ENCODE measurements at places on chromosomes 7 and 10.

DNA sequence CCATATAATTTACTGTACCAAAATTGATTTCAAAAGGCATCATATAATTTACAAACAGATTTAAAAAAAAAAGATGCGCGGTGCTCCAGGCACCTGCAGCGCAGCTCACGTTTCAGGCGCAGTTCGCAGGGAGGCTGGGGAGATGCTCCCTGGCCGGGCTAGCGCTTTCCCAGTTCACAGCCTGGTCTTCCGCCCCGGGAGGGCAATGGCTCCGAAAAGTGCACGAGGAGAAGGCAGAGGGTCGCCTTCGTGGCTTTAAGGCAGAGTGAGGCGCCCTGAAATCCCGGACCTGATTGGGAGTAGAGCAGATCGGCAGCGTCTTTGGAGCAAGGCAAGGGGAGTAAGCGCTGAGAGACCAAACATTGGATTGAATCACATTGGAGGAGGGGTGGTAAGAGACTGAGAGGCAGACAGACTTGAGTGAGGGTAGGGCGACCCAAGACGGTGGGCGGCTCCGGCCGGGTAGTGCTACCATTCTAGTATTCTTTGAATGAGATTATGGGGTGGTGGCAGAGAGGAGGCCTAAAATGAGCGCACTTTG lies 1.5 kb downstream of the NEUROG3 start:
- no peak for DNase-seq

DNA sequence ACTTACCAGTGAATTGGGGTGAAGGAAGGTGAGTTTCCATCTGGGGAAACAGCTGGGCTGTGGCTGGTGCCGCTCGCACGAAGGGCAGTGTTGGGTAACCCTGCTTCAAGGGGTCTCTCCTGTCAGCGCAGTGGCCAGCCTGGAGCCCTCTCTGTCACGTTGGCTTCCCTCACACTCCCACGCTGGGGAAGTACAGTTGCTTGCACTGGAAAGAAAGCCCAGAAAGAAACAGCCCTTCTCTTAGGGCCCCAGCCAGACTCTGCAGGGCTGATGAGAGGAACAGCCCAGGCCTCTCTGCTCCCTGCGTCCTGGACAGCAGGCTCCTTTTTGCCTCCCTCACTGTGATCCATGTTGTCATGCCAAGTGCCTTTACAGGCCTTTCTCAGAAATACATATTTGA lies 40.3 kb upstream of the TRIM8 start:
- no peak for DNase-seq

- DNase-seq: no peak
Measured at GRCh38 chr10:126065751-126066377, 169.5 kb downstream of the FANK1 start.

GRCh38 chr10:18421726-18422293 lies 229.6 kb downstream of the NSUN6 start:
- no peak for DNase-seq

- DNase-seq: no peak
Measured at GRCh38 chr10:48231178-48231577, 43.3 kb downstream of the FRMPD2 start.

GRCh38 chr10:84478151-84478550 lies 149.8 kb downstream of the CCSER2 start:
- no peak for DNase-seq

DNA sequence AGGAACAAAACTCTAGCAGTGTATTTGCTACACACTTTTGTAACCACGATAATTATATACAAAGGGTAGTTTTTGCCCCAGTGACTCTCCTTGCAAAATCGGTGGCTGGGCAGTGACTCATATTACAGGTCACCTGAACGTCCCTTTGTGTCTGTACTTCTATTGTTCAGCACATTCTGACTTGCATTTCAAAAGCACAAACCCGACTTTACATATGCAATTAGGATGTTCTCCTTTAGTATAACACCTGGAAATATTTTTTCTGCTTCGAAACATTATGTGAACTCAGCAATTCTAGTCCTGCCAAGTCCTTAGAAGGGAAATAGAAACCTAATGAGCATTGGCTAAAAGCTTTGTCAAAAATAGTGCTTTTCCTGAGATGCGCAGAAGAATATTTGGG lies 6.0 kb downstream of the PRR15 start:
- DNase-seq: no peak

GRCh38 chr7:49639068-49639593 lies 134.3 kb upstream of the VWC2 start:
- DNase-seq: no peak

DNA sequence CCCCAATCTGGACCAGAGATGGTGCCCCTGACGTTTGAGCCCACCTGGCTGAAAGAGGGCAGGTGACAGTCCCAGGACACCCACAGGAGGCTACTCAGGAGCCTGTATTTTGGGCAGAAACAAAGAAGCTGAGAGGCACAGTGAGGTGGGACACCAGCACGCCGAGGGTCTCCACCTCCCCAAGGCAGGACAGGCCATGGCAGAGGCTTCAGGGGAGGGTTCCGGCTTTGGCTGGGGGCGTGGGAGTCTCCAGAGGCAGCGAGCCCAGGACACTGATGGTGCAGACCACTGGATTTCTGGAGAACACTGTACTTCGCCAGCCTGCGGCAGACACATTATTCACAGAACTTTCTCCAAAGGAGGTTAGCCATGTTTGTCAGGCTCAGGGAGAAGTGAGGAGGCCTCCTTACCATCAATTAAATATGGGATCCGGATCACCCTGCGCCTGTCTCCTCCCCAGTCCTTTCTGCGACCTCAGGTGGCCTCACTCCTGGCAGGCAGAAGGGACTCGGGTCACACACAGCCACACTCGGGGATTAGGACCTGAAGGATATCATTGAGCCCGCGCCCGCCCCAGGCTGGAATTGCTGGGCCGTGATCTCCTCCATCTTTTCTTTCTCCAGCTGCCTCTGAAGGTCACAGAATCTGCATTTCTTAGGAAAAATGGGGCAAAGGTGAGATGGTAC lies 98.3 kb downstream of the MKI67 start:
- no peak for DNase-seq

DNA sequence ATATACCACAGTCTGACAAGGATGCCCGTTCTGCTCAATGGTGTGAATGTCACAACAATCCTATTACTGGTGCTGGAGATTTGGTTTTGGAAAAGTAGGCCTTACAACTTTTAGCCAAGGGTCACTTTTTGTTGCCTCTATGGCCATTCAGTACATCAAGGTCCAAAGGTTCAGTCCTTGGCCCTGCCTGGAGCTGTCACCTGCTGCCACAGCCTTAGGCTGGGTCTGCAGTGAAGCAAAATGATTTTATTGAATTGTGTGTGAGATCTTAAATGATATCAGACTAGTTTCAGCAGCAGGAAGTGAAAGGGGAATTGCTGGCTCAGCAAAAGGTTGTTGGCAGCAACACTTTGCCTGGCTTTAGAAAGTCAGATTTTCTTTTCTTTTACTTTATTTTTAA lies 427.6 kb downstream of the THSD7A start:
- no peak for DNase-seq

DNA sequence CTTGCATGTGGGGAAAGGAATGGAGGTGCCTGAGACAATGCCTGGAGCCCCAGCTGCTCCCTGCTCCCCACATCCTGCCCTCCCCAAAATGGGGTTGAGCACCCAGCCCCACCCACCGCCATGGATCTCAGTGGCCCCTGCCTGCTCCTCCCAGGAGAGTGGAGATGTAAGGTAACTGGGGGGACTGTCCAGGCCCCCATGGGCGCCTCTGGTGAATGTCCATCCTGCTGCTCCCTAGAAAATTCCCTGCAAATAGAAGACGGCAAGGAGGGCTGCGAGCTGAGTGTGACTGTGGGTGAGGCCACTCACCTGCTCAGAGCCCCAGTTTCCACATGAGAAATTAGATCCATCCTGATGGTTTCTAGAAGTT lies 101.6 kb downstream of the RAMP3 start:
- DNase-seq: no peak

- no peak for DNase-seq
Measured at GRCh38 chr7:134434701-134435100, 24.2 kb downstream of the AKR1B1 start.

DNA sequence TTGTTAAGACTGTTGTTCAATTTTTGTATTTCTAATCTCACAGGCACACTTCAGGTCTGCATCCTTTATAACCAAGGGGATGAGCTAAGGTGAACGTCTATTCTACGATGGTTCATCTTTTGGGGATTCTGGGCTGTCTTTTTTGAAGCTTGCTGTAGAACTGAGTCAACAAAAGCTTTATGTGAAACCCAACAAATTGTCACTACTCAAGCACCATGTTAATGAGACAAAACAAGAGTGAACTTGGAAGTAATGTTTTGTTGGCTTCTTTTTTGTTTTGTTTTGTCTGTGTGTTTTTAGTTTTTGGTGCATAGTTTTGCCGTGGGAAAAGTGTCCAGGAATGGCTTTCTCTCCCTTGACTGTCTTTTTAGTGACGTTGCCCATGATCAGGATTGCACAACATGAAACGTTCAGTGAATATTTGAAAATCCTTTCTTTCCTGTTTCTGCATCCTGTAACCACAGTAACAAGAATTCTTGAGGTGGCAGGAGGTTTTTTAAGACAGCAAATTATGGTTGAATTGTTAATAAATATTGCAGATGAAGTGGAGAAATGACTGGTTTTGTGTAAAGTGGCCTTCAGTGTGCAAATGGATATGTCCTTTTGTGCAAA lies 65.6 kb downstream of the WIPF3 start:
- DNase-seq: no peak

DNA sequence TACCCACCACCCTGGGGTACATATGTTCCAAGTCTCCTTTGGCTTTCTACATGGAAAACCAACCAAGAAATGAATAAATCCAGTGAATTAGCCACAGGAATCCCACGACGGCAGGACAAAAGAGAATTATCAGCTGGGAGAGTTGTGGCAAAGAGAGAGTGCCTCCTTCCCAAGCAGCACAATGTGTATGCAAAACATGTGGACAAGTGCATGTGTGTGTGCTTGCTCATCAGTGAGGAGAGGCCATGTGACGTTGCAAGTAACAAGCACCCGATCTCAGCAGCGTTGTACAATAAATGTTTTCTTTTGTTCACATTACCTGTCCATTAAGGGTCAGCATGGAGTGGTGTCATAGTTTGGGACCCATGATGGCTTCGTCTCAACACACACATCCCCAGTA lies 50.0 kb upstream of the EMX2 start:
- no peak for DNase-seq

DNA sequence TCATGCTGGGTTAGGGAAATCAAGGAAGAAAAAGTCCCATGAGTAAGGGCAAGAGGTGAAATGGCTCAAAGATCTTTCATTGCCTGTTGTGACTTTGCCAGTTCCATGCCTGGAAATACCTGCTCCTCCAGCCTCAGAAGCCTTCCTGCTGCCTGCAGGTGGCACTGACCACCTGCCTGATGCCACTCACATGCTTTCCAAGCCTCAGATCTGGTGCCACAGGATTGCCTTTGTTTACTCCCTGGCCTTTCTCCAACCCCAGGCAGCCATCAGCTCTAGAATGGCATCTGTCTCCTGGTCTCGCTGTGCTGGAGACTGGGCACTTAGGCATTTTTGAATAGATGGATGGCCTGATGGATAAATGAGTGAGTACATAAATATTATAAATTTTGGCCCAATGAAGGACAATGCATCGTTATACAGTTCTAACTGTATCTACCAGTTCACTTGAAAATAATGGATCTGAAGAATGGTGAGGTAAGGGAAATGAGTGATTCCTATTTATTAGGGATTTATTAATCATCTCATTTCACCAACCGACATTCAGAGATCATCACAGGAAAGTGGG lies 657.2 kb downstream of the INHBA start:
- DNase-seq: no peak

DNA sequence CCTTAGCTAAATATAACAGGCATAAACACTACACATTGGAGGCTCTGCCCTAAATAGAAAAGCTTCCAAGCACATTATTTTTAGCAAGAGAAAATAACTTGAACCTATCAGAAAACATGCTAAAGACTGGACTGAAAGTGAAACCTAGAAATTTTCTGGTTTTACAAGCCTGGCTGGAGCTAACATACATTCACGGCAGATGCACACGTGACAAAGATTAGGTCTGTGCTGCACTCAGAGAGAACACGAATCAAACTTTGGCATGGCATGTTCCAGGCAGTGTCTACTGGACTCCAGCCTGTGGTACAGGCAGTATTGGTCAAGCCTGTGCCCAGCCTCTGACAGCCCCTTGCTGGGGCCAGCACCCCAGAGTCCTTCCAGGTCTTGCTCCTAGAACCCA lies 94.1 kb upstream of the PCBD1 start:
- DNase-seq: peak; percentile 35

GRCh38 chr10:103837370-103838069 lies 17.9 kb downstream of the SH3PXD2A start:
- no peak for DNase-seq

DNA sequence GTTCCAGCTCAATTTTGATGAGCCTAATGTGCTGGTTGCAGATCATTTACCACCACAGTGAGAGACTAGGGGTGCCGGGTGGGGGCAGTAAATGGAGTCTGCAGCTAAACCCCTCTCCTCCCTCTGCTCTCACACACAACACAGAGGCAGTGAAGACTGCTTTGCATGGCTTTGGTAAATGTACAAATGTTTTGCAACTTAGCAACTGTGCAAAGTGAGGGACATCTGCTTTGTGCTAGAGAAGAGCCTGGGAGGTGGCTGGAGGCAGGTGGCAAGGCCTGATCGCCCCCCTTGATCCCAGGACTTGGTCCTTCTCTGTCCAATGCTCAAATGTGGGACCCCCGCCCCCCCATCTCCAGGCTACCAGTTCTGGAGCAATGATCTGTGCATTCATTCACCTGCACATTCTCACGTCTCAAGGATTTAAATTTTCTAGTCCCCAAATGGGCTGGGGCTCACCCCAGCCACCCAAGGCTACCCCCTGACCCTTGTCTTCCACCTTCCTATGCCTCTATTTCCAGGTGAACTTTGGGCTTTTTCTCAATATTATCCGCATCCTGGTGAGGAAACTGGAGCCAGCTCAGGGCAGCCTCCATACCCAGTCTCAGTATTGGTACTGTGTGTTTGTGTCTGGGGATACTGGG lies 11.6 kb downstream of the GHRHR start:
- no peak for DNase-seq

GRCh38 chr7:22900101-22900500 lies 77.5 kb upstream of the TOMM7 start:
- no peak for DNase-seq

- DNase-seq: no peak
Measured at GRCh38 chr10:52484206-52485065, 170.4 kb downstream of the DKK1 start.

- no peak for DNase-seq
Measured at GRCh38 chr7:151727579-151728285, 149.2 kb downstream of the PRKAG2 start.

GRCh38 chr10:116270126-116270770 lies 2.8 kb downstream of the GFRA1 start:
- DNase-seq: no peak

DNA sequence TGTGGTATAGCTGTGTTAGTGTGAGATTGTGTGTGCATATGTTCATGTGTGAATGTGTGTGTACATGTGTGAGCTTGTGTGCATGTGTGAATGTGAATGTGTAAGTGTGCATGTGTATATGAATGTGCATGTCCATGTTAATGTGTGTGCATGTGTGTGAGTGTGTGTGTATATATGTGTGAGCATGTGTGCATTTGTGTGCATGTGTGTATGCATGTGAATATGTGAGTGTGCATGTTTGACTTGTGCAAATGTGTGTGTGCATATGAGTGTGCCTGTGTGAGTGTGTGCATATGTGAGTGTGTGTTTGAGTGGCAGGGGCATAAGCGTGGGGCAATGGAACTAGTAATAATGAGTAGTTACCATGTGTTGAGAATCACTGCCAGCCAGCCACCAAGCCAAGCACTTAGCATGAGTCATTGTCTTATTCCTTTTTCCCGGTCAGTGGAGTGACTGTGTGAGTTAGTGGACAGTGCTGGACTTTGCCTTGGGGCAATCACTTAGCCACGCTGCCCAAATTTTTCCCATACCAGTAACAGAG lies 46.3 kb upstream of the SHH start:
- no peak for DNase-seq

All from natural killer cell (primary cell).